ENCODE measurements at places on chromosomes 3 and 15.

GRCh38 chr3:192597506-192597905, 129.8 kb downstream of the FGF12 start:
- no peak for DNase-seq

DNA sequence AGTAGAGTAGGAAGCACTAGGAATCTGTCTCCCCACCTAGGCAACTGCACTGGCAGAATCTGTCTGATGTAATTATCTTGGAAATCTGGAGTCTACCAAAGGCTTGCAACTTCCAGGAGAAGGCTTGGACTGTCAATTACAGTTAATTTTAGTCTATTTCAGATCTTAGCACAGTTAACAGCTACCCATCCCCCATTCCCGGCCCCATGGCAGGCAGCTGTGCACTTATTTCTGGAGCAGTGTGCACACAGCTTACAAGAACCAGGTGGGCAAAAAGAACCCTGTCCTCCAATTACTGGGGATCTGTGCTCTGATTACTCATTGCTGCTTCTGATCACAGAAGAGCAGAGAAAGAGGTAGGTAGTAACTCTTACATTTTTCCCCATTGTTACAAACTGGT, 12.3 kb upstream of the CDAN1 start:
- no peak for DNase-seq

DNA sequence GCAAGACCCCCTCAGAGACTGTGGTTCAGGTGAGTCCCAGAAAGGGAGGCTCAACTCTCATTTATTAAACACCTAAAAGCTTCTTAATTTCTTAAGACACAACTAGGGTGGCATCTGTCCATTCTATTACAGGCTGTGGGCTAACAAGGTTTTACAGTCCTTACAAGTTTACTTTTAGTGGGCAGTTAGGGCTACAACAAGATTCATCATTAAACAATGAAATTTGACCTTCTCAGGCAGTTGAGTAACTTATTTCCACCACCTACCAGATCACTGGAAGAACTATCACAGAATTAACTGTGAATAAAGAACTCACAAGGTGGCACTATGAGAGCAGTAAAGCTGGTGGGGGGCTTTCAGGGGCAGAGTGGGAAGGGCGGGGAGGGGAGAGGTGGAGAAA, 132.6 kb downstream of the PLD1 start:
- no peak for DNase-seq

DNA sequence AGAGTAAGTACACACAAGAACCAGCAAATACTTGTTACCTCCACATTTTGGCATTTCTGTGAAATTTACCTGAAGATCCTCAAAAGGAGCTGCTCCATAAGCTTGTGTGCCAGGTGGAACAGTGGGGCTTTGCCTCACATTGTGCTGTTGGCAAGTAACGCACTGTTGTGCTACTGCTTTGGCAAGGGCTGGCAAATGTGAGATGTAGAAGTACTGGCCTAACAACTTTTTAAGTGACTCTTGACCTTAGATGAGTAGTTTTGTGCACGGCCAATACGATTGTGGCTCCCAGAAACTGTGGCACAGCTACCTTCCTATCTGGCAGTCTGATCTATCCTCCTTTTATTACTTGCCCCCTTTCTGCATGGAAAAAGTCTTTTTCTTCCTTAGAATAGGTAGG, 337.0 kb downstream of the KCNH8 start:
- no peak for DNase-seq

DNA sequence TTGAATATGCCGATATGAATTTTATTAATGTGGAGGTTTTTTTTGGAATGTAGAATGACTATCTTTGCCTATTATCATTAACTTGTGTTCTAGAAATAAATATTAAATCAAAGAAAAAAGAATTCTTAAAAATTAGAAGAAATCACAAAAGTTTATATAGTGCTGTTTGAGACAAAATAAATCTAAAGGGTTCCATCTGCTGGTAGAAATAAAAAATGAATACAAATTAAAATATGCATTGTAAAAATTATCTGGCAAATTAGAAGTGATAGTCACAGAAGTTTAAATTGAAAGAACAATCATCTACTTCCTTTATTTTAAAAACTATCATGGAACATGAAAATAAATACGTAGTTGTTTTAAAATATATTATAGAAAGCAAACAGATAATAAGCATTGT, 22.7 kb upstream of the ZBTB20 start:
- DNase-seq, result no peak

DNA sequence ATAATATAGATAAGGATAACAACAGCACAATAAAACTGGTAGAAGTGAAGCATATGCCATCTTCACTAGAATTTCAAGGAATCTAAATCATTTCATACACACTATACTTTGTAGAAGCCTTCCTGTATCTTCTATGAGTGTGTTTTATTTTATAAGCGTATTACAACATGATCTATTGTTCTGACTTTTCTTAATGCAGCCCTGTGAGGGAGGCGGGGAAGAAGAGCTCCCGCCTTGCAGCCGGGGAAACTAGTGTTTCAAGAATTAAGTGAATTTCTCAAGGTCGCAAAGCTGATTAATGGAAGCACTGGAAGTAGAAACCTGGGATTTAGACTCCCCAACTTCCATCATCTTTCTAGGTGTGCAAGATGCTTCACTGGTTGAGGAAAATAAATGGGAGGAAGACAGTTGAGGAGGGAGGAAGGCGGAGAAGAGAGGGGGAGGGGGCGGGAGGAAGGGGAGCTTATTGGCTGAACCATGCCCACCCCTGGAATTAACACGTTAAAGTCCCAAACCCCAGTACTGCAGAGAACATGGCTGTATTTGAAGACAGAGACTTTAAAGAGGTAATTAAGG, 32.9 kb downstream of the VGLL4 start:
- DNase-seq, result no peak

GRCh38 chr3:4314688-4315087, 11.5 kb downstream of the SETMAR start:
- DNase-seq, result no peak

GRCh38 chr15:68307131-68307928, 29.8 kb downstream of the FEM1B start:
- no peak for DNase-seq

DNA sequence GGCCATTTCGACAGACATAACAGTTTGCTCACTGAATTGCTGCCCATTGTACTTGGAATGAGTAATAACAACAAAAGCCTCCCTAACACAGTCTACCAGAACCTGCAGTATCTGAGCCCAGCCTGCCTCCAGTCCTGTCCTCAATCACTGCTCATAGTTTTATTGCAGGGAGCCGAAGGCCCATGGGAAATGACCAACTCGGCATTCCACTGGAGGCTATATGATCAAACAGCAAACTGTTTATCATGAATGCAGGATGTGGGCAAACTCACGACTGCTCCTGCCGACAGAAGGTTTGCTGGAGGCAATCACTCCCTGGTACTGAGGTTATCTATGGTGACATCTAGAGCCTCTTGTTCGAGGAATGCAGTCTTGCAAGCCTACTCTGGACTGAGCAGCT, 46.3 kb downstream of the LSM3 start:
- DNase-seq, result no peak

DNA sequence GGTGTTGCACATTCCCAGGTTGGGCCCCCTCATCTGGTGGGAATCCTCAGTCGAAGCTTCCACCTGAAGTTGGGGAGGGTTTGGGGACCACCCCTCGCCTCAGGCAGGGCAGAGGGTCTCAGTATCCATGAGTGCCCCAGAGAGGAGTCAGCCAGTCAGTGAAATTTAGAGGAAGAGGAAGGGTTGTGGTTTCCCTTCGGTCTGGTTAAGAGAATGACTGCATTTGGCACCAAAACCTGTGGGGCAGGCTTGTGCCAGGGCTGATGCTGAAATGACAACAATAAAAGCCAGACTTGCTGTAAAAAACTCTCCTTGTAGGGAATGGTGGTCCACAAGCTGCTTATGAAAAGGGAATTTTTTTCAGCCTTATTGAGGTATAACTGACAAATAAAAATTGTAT, 22.6 kb downstream of the LMCD1 start:
- no peak for DNase-seq

Data from A549 (cell line).